ENCODE measurements at places on chromosomes 16 and 17.

DNA sequence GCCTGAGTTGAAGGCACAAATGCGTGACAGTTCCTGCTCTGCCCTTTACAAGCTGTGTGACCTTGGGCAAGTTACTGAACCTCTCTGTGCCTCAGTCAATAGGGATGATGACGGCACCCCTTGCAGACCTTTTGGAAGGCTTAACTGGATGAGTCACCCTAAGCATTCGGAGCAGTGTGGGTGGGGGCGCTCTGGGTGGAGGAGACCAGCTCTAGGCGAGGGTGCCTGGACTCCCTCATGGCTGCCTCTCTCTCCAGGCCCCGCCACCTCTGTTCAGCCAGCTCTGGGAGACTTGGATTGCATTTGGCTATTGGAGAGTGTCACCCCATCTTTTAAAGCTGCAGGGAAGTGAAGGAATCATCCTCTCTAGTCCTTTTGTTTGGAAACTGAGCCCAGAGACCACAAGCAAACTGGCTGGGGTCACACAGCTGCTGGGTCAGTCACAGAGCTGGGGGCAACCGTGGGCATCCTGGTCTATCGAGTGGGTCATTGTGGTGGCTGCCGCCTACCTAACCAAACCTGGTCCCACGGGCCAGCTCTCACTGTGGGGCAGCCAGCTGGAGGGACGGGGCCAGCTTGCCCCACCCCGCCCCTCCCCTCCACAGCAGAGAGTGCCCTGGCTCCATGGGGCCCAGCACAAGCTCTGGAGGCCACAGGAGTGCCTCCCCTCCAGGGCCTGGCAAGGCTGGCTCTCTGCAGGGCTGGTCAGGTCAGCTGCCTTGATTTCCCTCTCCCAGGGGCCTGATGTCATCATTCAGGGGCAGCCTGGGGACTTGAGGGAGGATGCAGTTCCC, 20.2 kb upstream of the GSE1 start:
- no peak for DNase-seq
- no peaks in the 10 kb centered on the region for H3K27me3 ChIP-seq
- no peaks in the 10 kb centered on the region for H3K4me1 ChIP-seq
- no peak overlapping the region for H3K27ac ChIP-seq

DNA sequence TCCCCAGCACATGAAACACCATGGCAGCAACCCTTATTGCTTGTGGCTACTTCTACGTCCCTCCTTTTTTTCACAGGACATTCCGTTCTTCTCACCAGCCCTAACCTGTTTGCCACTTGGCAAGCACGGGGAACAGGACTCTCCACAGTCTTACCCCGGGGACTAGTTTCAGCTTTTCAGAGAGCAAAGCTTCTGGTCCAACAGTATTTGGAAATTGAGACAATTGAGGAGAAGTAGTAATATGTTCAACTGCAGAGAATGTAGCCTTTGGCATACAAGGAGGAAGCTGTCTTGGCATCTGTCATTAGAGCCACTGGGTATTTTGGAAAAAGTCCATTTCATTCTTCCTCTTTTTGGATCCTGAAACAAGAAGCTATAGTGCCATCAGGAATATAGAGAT, 65.7 kb downstream of the MAP2K6 start:
- no peak overlapping the region for H3K4me3 ChIP-seq
- no peak overlapping the region for H3K27ac ChIP-seq
- DNase-seq: no peak
- no peaks in the 10 kb centered on the region for H3K36me3 ChIP-seq
- no peaks in the 10 kb centered on the region for H3K27me3 ChIP-seq

DNA sequence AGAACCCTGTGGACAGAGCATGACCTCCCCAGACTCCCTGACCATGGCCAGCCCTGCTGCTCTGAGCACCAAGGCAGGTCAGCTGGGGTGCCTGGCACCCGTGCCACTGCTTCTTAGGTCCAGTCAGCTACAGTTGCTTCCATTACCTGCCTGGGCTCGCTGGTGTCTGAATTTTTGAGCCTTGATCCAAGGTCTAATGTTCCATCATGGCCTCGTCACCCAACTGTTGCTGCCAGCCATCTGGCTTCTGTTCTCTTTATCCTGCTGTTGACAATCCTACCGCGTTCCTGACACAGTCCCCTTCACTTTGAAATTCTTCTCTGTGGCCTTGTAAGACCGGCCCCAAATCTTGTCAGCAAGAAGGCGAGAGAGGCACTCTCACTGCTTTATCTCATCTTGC, 16.7 kb downstream of the GLYR1 start:
- peaks cover 37% of the 10 kb centered on the region for H3K36me3 ChIP-seq
- DNase-seq: no peak
- no peaks in the 10 kb centered on the region for H3K27me3 ChIP-seq
- H3K4me1 ChIP-seq: no peaks in the 10 kb centered on the region
- H3K27ac ChIP-seq: no peak overlapping the region

DNA sequence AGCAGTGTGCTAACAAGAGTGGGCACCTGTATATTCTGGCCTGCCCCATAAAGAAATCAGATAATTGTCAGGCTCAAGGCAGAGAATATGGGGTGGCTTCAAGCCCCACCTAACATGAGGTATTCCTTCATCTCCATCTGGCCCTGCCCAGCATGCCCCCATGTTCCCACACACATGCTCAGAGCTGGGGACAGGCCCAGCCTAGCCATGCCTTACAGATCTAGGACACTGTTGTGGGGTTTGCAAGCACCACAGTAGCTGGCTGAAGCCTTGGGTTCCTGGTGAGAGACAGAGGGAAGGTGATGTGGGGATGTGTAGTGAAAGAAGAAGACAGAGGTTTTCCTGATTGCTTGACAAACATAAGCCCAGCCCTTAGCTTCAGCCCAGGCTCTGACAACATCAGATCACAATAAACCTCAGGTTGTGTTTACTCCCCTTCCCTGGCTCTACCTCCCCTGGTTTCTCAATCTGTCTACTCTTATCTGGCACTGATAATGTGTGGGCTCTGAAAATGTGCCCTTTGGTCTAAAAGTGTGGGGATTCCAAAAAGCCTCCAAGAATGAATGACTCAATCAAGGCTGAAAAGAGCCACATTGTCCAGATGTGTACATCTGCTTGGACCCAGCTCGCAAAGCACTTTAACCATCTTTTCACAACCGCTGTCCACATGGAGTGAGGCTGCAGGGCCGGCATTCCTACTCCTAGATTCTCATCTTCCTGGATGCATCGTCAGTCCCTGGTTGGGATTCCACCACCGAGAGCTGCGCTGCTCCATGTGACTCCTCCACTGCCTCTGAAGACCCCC, 34.4 kb downstream of the CDRT4 start:
- H3K27ac ChIP-seq: no peak overlapping the region
- H3K36me3 ChIP-seq: peaks cover 16% of the 10 kb centered on the region
- H3K4me1 ChIP-seq: peaks cover 6% of the 10 kb centered on the region
- no peaks in the 10 kb centered on the region for H3K27me3 ChIP-seq

- H3K4me1 ChIP-seq: no peaks in the 10 kb centered on the region
- no peaks in the 10 kb centered on the region for H3K36me3 ChIP-seq
- DNase-seq: no peak
Observed at GRCh38 chr17:60846175-60846574, 168.5 kb downstream of the BCAS3 start.

GRCh38 chr17:29595107-29595942, 2.4 kb downstream of the ANKRD13B start:
- no peaks in the 10 kb centered on the region for H3K36me3 ChIP-seq
- no peak for DNase-seq
- no peaks in the 10 kb centered on the region for H3K27me3 ChIP-seq
- peak overlapping the region; percentile 67 for H3K4me3 ChIP-seq

DNA sequence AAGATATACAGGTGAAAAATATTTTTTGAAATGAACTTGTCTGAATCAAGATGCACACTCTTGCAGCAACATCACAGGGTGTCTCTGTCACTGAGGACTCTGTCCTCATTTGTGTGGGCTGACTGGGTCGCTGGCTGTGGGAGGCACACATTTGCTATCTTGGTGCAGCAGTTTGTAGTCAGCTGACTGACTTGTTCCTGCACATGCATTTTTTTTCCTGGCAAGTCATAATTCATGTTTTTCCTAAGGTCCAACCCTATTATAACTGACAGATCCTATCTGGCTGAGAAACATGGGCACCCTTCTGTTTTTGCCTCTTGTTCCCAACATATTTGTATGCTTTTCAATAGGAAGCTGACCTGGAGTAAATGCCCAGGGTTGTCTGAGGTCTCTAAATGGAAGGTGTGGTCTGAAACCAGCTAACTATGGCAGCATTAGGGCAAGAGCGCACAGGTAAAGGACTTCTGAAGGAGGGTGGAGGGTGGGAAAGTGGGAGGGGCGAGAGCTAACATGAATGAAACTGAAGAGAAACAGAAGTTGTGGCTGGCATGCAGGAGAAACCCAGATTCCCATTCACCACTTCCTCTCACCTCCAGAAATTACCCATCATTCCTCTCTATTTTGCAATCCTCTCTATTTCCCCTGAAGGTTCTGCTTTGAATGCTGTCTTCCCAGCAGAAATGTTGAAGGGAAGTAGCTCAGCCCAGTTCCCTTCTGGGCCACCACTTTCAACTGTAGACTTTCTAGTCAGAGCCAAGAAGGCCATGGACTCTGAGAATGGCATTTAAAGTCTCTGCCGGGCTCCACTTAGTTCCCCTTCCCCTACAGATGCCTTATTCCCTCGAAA, 166.1 kb downstream of the PRKCA start:
- H3K4me1 ChIP-seq: peaks cover 36% of the 10 kb centered on the region
- no peaks in the 10 kb centered on the region for H3K27me3 ChIP-seq
- H3K4me3 ChIP-seq: peak overlapping the region; percentile 59
- peaks cover 18% of the 10 kb centered on the region for H3K36me3 ChIP-seq
- peak overlapping the region; percentile 84 for H3K27ac ChIP-seq
- no peak for DNase-seq

DNA sequence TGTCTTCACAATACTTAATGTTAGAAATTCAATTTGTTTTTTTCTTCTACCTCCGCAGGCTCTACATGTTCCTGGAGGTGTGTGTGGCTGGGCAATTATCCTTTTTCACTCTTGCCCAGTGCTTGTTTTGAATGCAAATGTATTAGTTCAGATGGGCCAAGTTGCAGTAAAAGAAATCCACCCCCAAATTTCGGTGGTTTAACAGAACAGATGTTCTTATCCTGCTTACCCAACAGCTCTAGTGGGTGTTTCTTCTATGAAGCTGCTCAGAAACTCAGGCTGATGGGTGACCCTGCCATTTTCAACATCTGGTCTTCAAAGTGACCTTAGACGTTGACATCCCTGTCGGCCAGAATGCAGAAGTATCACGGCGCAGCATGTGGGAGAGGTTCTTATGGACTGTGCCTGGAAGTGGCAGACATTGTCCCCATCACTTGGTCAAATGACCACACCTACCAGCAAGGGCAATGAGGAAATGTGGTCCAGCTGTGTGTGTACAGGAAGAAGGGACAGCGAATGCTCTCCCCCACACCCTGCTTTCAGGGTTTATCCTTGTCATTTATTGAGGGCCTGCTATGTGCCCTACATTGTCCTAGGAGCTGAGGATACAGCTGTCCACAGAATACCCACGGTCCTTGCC, 157.3 kb downstream of the CDH13 start:
- no peak overlapping the region for H3K4me3 ChIP-seq
- DNase-seq: no peak
- H3K4me1 ChIP-seq: peaks cover 4% of the 10 kb centered on the region
- H3K36me3 ChIP-seq: no peaks in the 10 kb centered on the region
- H3K27me3 ChIP-seq: peaks cover 5% of the 10 kb centered on the region

GRCh38 chr17:65220732-65221131, 83.6 kb downstream of the RGS9 start:
- H3K27me3 ChIP-seq: peaks cover 2% of the 10 kb centered on the region
- DNase-seq: no peak
- no peak overlapping the region for H3K27ac ChIP-seq
- no peaks in the 10 kb centered on the region for H3K4me1 ChIP-seq
- peaks cover 2% of the 10 kb centered on the region for H3K36me3 ChIP-seq
- H3K4me3 ChIP-seq: no peak overlapping the region

DNA sequence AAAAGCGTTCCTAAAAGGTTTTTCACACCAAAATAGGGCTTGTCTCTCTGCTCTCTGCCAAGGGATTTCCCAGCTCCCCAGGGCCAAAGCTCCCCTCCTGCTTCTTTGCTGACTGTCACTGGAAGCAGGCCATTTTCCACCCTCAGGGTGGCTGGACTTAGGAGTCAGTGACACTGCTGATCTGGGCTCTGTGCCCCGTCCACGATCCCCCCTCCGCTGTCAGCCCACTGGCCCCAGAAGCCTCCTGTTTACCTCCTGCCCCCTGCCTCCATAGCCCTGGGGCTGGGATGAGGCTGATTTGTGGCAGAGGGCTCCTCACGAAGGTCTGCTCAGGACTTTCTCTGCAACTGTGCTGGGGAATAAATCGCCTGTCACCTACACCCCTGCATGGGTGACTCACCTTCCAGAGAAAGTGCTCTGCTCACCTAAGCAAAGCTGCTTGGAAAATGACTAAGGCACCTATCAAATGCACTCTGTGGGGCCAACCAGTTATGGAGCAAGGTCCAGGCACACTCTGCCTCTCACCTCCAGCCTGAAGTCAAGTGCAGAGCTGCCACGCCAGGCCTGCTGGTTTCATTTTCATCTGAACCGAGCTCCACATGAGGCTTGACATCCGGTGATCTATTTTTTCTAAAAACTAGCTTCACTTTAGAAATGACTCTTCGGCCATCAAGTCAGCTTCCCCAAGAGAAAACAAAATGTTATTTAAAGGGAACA, 4.9 kb downstream of the MAP3K14 start:
- H3K4me1 ChIP-seq: peaks cover 66% of the 10 kb centered on the region
- peak overlapping the region; percentile 91 for H3K4me3 ChIP-seq
- peak; percentile 91 for DNase-seq
- H3K27me3 ChIP-seq: no peaks in the 10 kb centered on the region

DNA sequence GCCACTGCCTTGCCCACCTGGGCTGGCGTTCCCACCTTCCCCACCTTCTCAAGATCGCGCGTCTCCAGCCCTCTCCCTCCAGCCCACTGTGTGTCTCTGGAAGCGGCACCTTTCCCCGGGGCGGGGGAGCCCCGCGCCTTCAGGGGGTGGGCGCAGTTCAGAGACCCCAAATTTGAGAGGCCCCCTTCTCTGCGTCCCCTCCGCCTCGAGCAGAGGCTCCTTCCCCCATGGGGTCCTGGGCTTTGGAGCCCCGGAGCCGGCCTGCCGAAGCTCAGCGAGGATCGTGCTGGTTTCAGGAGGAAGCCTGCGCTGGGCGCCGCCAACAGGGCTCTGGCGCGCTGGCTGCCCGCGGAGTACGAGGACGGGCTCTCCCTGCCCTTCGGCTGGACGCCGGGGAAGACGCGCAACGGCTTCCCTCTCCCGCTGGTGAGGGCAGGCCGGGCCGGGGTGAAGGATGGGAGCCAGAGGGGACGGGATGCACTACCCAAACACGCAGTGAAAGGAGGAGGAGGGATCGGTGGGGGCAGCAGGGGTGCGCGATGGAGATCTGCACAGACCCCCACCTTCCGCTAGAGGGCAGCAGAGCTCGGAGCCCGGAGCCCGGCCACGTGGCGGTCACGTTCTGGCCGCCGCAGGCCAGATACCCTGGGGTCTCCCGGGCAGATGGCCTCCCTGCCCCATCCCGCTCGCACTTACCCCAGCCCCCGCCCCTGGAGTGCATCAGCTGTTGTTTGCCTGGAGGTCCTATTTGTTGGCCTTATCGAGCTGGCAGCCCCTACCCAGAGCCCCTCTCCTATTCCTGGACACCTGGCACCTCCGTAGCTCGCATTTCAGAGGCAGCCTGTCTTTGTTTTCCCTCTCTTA, 11.1 kb downstream of the LPO start:
- H3K36me3 ChIP-seq: no peaks in the 10 kb centered on the region
- no peak overlapping the region for H3K27ac ChIP-seq
- peak; percentile 66 for DNase-seq
- H3K4me3 ChIP-seq: peak overlapping the region; percentile 74
- peaks cover 36% of the 10 kb centered on the region for H3K27me3 ChIP-seq

GRCh38 chr17:80863626-80864025, 128.0 kb upstream of the CHMP6 start:
- no peak for DNase-seq
- H3K4me3 ChIP-seq: no peak overlapping the region
- no peaks in the 10 kb centered on the region for H3K27me3 ChIP-seq
- H3K36me3 ChIP-seq: peaks cover 76% of the 10 kb centered on the region
- H3K4me1 ChIP-seq: peaks cover 58% of the 10 kb centered on the region

GRCh38 chr17:34917381-34917780, 43.9 kb downstream of the CCT6B start:
- DNase-seq: no peak
- H3K27me3 ChIP-seq: peaks cover 2% of the 10 kb centered on the region
- no peak overlapping the region for H3K4me3 ChIP-seq
